ENCODE measurements at places on chromosomes 4 and X.

DNA sequence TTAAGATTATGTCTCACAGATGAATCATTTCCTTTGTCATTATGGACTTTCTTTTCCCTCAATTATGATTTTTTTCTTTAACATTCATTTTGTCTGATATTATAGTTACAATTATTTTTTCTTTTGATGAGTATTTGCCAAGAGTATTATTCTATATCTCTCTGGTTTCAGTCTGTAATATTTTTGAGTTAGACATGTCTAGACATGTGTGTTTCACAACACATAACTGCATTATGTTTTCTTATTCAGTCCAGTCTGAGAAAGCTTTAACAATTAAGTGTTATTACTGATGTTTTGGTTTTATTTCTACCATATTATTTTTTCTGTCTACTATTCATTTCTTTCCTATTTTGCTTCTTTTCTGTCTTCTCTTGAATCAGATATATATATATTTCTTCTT is 108.3 kb upstream of the MID1IP1 start:
- DNase-seq, result no peak

- DNase-seq, result no peak
Measured at GRCh38 chrX:138928737-138929459, 217.4 kb upstream of the FGF13 start.

DNA sequence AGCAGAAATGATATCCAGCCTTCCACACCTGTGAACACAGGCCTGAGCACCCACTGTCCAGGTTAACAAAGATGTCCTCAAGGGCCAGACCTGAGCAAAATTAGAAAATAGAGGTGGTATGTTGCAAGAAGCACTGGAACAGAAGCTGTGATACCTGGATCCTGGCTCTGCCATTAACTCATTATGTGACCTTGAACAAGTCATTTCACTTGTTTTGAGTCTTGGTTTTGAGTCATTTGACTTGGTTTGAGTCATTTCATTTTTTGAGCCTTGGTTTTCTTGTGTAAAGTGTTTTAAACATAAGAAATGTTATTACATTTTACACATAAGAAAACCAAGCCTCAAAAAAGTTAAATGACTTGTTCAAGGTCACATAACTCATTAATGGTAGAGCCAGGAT is 2.9 kb upstream of the NWD2 start:
- DNase-seq, result no peak

GRCh38 chr4:6198278-6198677 is 2.1 kb downstream of the JAKMIP1 start:
- no peak for DNase-seq

DNA sequence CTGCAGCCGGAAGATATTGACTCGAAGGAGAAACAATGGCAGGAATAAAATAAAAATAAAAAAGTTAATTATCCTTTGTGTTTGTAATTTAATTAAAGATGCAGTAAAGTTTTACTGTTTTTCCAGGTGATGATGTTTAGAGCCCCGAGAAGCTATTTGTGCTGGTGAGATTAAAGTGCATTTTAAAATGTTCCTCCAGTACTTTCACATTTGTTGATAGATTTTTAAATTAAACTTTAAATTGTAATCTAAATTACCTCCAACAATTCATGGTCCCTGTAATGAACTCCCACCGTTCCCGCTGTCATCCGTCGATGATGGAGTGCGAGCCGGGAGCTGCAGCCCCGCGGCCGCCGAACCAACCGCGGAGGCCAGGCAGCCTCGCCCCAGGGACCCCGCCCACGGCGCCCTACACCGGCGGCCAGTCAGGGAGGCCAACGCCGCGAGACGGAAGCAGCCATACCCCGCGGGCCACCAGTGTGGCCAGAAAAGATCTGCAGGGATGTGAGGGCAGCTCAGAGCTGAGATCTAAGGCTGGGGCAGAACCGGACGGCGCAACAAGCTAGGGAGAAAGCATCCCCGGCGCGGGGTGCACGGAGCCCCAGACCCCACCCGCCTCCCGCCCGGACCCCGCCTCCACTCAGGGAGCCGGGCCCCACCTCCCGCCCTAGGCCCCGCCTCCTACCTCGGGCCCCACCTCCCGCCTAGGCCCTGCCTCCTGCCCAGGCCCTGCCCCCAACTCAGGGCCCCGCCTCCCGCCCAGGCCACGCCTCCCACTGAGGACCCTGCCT is 104.0 kb downstream of the FAM53A start:
- peak; percentile 25 for DNase-seq

GRCh38 chr4:174281182-174281737 is 2.2 kb downstream of the FBXO8 start:
- no peak for DNase-seq

GRCh38 chrX:103373581-103373980 is 2.8 kb upstream of the BEX3 start:
- no peak for DNase-seq

- DNase-seq, result no peak
Measured at GRCh38 chrX:19704132-19704531, 183.3 kb downstream of the SH3KBP1 start.

DNA sequence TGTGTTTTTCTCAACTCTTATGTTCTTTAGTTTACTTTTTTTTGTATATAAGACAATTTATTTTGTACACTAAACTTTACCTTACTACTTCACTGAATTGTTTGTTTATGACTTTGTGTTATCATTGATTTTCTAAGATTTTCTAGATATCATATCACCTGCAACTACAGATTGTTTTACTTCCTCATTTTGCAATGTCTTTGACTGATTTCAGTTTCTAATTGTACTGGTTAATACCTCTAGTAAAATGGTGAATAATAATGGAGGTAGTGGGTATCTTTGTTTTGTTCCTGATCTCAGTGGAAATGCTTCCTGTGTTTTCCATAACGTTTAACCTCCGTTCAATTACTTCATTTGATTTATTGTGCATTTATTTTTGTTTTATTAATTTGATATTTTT is 490.2 kb downstream of the TLL1 start:
- no peak for DNase-seq

DNA sequence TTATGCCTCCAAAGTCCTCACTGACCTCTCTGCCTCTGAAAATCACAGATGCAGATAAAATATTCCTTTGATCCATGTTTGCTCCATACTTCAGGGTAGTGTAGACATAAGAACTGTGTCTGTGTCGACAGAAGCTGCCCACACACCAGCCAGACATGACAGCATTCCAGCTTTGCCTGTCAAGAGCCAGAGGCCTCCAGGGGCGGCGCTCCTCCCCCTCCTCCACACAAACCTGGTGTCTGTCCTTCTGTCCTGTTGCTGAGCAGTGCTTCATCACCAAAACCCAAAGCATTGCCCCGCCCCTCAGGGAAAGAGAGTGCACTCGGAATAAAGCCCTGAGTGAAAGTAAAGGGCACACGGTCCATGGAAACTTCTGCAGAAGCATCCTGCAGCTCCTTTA is 379.4 kb downstream of the FBXW7 start:
- no peak for DNase-seq

- no peak for DNase-seq
Measured at GRCh38 chr4:41202820-41203568, 11.3 kb downstream of the APBB2 start.

GRCh38 chrX:47380268-47380667 is 9.9 kb downstream of the ZNF157 start:
- DNase-seq, result no peak

- DNase-seq, result no peak
Measured at GRCh38 chrX:83022020-83022419, 486.1 kb upstream of the POU3F4 start.

DNA sequence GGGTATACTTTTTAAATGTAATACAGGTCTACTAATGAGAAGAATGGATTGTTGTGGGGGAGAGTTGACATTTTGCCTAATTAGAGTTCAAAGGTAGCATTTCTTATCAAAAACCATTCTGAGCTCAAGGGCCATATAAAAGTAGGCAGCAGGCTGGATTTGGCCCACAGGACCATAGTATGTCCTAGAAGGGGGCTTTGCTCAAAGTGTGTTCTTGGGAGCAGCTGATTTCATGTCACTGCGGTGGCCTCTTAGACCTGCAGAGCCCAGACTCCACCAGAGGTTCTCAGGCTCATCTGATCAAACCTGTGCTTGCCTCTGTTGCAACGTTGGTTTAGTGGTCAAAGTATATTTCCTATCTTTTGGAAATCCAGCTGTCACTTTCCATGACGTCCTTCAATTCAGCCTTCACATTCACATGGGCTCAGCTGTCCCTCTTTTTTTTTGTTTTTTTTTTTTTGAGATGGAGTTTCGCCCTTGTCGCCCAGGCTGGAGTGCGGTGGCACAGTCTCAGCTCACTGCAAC is 34.6 kb upstream of the TENM3 start:
- no peak for DNase-seq

DNA sequence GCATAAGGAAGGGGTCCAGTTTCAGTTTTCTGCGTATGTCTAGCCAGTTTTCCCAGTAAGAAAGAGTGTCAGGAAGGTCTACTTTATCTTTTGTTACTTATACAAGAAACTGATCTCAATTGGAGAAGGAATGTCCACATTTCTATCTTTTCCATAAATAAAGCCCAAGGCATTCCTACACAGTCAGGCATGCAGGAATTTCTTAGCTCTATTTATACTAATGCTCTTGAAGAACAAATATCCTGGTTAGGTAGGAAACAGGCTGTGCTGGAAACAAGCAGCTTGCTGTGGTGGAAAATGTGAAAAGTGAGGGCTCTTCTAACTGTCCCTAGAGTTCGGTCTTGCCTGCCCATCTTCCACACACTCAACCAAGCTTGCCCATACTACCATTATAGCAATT is 37.9 kb upstream of the PITX2 start:
- no peak for DNase-seq

GRCh38 chr4:80024335-80024734 is 48.7 kb downstream of the ANTXR2 start:
- no peak for DNase-seq

- no peak for DNase-seq
Measured at GRCh38 chr4:83013902-83014301, 3.3 kb upstream of the LIN54 start.

DNA sequence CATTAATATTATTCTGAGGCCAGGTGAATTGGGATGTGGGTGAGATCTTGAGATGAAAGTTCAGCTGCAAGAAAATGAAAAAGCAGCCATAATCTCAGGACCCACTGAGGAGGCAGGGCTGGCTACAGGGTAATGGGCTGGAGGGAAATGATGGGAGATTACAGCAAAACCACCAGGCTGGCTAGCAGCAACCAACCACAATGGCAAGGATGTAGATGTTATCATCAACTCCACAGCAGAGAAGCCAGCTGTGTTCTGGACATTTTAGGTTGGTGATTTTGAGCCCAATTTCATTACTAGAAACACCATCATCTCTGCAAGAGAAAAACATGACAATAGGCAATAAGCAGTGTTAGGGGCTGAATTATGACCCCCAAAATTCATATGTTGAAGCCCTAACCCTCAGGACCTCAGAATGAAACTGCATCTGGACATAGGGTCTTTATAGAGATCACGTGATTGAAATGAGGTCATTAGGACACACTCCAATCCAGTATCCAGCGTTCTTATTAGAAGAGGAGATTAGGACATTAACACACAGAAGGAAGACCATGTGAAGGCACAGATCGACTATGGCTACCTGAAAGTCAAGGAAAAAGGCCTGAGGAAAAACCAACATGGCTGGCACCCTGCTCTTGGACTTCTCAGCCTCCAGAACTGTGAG is 139.8 kb upstream of the KIT start:
- no peak for DNase-seq

DNA sequence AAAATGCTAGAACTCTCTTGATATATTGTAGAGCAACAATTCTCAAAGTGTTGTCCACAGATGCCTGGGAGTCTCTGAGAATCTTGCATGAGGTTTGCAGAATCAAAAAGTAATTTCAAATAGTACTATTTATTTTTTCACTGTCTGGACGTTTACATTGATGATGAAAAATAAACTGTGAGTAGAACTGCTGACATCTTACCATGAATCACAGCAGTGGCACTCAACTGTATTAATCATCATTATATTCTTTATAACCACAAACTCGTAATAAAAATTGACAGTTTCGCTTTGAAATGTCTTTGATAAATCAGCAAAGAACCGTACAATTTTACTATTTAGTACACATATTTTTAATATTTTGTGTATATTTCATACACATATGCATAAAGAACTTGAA is 94.5 kb downstream of the NAF1 start:
- peak; percentile 9 for DNase-seq

DNA sequence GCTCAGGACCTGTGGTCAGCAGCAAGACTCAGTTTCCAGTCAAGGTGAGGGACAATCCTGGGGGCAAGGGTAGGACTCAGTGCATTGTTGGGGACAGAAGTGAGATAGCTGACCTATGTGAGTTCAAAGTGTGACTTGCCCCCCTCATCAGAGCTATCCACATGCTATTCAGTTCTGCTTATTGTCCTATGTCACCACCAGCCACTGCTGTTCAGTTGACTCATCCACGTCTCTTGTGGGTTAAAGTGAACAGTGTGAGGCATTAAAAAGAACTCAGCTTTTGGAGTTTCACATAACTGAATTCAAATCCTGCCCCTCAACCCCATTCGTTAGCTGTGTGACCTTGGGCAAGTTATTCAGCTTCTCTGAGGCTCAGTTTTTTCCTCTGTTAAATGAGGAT is 4.4 kb upstream of the APLN start:
- DNase-seq, result no peak

GRCh38 chr4:113760094-113760794 is 1.3 kb downstream of the CAMK2D start:
- peak; percentile 27 for DNase-seq

- DNase-seq, result no peak
Measured at GRCh38 chr4:120005076-120005475, 61.6 kb downstream of the MAD2L1 start.

GRCh38 chr4:119284876-119285780 is 36.8 kb downstream of the FABP2 start:
- DNase-seq, result no peak

GRCh38 chrX:120549483-120550452 is 11.0 kb downstream of the CUL4B start:
- peak; percentile 89 for DNase-seq

GRCh38 chrX:12042615-12043014 is 95.7 kb upstream of the FRMPD4 start:
- no peak for DNase-seq

DNA sequence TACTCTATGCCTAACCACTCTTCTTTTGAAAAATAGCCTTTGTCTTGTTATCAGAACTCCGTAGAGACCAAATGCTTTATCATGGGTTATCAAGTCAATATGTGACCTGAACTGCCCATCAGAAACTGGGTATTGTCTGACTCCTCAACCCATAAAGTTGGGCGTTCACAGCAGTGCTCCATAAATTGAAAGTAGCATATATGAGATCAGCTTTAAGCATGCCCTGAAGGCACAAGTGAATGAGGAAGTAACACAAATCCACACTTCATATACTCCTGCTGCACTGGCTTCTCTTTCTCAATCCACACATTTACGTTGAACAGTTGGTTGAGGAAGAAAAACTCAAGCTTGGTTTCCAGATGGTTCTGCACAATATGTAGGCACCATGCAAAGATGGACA is 1106.0 kb downstream of the STIM2 start:
- no peak for DNase-seq

- no peak for DNase-seq
Measured at GRCh38 chrX:3690140-3690539, 23.3 kb downstream of the PRKX start.

- DNase-seq, result no peak
Measured at GRCh38 chrX:46630141-46630540, 56.6 kb downstream of the CHST7 start.

- DNase-seq, result peak; percentile 73
Measured at GRCh38 chr4:114281164-114281960, 301.9 kb upstream of the ARSJ start.
